Right atrium auricular region (tissue), 2 donors: ENCODE measurements at places on chromosomes 13 and 19. TPM values are rescaled to one million over a fixed set of nuclear protein-coding genes. Genes with fewer than 3 reads are reported as not detected.
A peak's percentile ranks its signal among the peaks of the same experiment; 100 is the strongest.

DNA sequence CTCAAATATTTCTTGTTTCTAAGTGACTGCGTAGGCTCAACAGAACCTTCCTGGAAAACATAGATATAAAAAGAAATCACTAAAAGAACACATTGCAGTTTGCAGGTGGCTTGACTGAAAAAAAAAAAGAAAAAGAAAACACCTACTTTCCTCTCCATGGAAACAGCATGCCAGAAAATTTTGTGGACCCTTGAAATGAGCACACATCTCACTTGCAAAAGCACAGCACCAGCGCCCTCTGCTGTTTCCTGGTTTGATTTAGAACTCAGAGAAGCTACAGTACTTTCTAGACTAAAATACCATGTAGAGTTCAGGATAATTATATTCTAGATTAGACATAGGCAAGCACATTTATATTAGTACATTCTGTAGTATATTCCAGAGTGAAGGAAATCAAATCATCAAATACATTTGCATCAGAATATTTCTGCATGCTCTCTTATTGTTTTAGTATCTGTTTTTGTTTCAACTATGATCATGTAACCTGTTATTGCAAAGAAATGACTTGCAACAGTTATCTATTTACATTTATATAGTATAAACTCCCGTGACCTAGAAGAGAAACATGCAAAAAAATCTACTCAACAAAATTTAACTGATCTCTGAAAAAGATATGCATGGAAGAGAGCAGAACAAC is 22.3 kb upstream of the XPO4 start:
- peak; percentile 76 for DNase-seq

- DNase-seq: no peak
Measured at GRCh38 chr13:37407156-37407555, 191.4 kb downstream of the POSTN start.

ONECUT3 gene
- not detected for total RNA-seq

GRCh38 chr13:41133951-41134350 is 1.3 kb upstream of the KBTBD6 start:
- DNase-seq: no peak

DNA sequence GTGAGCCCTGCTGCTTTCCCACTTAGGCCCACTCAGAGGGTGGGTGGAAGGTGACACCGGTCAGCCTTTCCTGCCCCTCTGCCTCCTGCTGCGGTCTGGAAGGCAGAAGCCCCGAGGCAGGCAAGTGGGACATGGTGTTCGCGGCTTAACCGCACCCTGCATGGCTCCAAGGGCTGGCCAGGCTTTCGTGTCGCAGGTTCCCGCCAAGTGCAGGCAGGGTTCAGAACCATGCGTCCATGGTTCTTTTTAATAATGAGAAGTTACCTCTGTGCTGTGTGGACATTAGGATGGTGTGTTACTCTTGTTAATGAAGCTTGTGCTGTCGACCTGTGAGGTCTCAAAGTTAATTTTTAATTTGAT is 986 bp downstream of the DGKH start:
- no peak for DNase-seq

GRCh38 chr19:29016926-29017760 is 195.8 kb downstream of the UQCRFS1 start:
- DNase-seq: no peak

CCDC194 gene
- total RNA-seq: not detected

DNA sequence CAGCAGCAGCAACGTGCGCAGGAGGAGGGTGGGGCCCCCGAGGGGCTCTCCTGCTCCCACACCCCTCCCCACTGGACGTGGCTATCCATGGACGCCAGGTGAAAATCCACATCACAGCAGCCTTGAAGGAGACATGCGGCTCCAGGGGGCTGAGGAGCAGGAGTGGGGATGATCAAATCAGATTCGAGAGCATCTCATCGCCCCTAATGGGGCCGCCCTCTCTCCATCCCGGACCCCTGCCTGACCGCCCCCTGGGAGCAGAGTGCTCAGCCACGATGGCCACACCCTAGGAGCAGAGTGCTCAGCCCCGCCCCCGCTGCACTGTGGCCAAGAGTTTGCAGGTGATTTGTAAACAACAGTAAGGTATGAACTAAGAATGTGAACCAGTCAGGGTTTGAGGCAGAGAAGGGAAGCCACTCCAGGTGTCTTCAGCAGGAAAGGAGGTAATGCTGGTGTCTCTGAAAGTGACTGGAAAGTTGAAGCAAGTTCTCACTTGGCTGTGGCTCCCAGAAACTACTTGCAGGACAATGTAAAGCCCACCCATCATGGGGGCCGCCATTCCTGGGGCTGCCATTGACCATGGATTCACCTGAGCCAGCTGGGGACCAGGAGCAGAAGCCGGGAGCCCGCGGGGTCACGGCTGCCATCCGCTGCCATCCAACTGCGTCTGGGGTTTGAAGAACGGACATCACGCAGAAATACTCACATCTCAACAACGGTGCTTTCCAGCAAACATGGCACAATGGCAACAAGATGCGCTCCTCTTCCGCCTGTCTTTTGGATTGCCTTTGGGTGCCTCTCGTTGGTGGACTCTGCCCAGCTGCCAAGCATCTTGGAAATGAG is 71.8 kb downstream of the SPACA7 start:
- peak; percentile 43 for DNase-seq

- DNase-seq: no peak
Measured at GRCh38 chr19:9060564-9061340, 26.1 kb upstream of the OR1M1 start.

DHRS12 gene
- 9.6 TPM for total RNA-seq

- DNase-seq: no peak
Measured at GRCh38 chr13:32381539-32381938, 46.4 kb downstream of the N4BP2L1 start.

NECTIN2 gene
- 95.7 TPM for total RNA-seq

DNA sequence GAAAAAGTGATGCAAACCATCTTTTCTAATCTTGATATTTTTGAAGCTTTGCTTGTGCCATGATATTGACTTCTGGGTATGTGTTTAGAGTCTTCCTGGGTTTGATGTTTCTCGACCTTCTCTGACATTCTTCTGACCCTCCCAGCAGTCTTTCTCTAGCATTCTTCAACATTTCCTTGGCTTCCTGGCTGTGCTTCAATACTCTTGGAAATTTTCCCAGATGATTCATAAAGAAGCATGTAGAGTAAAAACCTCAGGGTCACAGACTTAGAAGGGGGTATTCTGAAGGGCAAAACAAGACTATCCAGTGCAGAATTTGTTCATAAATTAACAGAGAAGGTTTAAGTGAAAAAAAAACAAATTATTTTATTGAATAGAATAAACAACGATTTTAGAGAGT is 946.3 kb upstream of the PCDH9 start:
- DNase-seq: no peak

DNA sequence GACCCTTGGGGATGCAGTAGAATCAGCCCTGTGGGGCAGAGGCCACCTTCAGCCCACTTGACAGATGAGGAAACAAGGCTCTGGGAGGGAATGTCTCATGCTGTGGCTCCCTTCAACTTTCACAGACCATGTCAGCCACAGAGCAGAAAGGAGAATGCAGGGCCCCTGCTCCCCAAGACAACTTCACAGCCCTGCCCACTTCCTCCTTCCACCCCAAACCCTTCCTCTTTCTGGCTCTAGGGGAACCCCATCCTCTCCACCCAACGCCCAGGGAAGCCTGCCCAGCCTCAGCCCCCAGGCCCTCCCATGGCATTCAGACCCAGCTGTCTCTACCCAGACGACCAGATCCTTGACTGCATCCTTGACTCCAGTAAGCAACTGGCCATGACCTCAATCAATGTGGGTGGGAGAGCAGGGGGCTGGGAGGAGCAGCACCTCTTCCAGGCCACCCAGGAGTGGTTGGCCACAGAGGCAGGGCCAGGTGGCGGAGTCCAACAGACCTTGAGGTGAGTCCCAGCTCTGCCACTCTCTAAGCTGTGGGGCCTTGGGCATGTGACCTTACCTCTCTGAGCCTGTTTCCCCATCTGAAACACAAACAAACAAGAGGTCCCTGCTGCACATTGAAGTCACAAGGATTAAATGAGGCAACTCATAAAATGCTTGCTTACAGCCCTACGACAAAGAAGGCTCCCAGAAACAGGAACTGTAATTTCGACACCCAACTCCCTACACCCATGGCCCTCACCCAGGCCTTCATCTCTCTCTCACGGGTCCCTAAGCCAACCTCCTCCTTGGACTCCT is 15.8 kb downstream of the DEDD2 start:
- no peak for DNase-seq

- DNase-seq: no peak
Measured at GRCh38 chr13:113157929-113158747, at the start of gene PROZ. Gene PROZ, plus strand, starts transcription at chr13:113158648. Its CDS starts 13 bp downstream, at chr13:113158661.

DNA sequence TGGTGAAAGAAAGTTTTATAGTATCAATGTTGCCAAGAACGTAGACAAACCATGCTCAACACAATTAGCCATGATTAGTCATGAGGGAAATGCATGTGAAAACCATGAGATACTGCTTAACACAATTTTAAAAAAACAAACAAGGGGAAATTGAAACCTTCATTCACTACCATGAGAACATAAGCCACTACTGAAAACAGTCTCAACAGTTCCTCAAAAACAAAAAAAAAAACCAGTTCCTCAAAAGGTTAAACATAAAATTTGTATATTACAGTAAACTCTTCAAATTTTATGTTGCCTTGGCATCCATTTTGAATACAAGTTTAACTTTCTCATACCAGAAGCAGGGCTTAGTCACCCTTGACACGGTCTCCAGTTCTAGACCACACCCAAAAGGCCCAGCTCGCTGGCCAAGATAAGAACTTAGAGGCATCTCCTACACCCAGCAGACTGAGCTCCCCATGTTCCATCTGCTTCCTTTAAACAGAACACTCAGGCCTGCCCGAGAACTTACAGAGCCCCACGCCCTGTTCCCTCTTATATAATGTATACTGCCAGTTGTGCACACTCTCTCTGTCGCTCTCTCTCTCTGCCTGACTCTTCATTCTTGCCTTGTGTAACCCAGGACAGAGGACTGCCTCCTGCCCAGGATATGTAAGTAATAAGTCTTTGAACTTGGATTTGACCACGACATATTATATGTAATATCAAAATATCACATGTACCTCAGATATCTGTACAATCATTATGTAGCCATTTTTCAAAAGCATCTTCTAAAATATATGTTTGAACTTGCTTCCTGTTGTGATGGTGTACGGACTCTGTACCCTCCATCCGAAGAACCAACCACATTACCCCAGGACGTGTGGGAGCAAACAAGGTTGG is 67.4 kb downstream of the STK24 start:
- peak; percentile 89 for DNase-seq

HOOK2 gene
- 12.2 TPM for total RNA-seq

- no peak for DNase-seq
Measured at GRCh38 chr19:47663435-47663910, 49.7 kb upstream of the EHD2 start.

- no peak for DNase-seq
Measured at GRCh38 chr13:108574856-108575255, 54.6 kb upstream of the MYO16 start.

DAND5 gene
- total RNA-seq: 10.7 TPM

DNA sequence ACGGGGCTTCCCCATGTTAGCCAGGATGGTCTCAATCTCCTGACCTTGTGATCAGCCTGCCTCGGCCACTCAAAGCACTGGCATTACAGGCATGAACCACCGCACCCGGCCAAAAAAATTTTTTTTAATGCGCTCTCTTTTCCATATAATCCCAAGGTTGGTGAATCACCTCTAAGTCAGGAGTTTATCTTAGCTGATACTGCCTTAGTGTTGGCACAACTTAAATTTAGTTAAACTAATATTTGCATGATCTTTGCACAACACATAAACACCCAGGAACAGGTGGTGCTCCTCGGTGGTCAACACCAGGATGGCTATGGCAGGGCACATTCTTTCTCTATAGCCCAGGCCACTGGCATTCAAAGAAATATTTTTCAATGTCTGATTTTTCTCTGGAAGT is 24.1 kb upstream of the PSG7 start:
- DNase-seq: no peak

TMEM38A gene
- total RNA-seq: 14.5 TPM

DNA sequence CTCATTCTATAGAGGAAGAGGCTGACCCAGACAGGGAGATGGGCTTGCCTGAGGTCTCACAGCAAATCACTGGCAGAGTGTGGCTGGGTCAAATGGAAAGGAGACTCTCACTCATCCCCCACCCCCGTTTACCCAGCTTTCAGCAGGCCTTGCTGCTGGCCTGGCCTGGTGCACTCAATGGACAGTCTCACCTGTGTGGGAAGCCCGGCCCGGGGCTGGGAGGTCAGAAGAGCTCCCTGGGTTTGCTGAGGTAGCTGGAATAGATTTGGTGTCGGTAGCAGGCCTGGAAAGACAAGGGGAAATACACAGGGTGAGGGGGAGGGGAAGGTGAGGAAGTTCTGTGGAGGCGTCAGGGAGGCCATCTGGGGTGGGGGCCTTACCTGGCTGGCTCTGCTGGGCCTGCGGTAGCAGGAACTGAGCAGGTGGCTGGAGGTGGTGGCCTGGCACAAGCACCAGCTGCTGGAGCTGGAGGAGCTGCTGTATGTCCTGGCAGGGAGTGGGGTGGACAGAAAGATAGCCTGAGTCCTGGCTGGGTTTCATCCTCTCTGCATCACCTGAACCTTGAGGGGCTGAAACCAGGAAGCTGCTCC is 23.5 kb downstream of the ZNF574 start:
- no peak for DNase-seq

DNA sequence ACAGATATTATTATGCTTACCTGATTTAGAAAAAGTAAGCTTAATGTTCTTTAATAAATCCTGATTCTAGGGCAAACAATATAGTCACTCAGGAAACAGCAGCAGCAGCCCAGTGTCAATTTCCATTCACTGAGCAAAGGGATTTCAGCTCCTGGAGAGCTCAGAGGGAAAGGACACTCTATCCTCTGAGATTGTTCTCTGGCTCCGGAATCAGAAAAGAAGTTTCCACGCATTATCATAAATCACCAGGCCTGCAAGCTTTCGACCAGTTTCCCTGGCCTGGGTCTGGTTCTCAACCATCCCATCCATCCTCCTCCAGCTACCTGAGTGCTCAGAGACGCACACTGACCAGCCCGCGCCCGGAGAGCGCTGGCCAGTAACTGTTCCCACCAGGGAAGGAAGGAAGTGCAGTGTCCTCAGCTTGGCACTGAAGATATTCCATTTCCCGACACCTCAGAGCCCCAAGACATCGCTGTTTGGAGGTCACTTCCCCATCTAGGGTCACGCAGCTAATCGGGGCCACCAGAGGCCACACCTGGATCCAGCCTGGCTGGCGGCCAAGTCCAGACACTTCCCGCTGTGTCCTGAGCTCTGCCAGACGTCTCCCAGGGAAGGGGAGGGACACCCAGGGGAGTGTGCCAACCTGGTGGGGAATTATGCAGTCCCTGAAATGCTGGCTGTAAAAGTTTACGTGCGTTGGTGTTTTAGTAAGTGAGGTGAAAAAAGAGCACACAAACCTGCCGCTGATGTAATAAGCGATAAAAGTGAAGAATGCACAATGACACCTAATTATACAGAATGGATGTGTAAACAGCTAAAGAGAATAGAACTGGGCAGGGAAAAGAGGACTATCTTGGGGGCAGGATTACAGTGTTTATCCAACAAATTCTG is 29.1 kb downstream of the EPS15L1 start:
- no peak for DNase-seq

SHANK1 gene
- total RNA-seq: 0.56 TPM

DNA sequence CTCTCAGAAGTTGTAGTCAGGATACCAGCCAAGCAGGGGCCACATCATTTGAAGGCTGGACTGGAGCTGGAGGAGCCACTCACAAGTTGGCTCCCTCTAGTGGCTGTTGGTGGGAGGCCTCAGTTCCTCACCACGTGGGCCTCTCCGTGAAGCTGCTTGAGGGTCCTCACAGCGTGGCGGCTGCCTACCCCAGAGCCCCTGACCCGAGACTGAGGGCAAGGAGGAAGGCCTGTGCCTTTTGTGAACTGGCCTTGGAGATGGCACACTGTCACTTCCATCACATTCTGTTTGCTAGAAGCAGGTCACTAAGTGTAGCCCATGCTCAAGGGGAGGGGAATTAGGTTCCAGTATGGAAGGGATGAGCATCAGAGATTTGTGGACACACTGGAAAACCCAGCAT is 14.6 kb downstream of the GNA11 start:
- DNase-seq: peak; percentile 65
